ENCODE measurements at places on chromosomes 12 and 14. TPM values are rescaled to one million over a fixed set of nuclear protein-coding genes. Genes with fewer than 3 reads are reported as not detected.

Gene ADAM20
- total RNA-seq: 1.6 TPM

DNA sequence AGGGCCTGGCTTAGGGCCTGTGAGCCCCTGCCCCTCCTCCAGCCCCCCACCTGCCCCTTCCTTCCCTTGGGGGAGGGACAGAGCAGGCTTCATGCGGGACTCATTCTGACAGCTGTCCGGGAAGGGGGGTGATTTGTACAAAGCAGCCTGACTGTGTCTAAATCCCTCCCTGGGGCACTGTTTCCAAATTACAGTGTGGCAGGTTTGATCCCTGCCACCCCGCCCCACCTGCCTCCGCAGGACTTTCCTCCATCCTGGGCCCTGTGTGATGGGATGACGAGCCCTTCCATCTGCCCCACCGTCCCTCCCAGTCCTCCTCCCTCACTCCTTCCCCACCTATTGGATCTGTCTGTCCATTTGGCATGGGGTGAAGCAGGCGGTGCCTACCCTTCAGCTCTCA, 363.9 kb downstream of the BCL11B start:
- DNase-seq: no peak

Gene TPPP2
- not detected for total RNA-seq

Gene C12orf50
- total RNA-seq: not detected

Gene HSP90AA1
- total RNA-seq: 289 TPM

DNA sequence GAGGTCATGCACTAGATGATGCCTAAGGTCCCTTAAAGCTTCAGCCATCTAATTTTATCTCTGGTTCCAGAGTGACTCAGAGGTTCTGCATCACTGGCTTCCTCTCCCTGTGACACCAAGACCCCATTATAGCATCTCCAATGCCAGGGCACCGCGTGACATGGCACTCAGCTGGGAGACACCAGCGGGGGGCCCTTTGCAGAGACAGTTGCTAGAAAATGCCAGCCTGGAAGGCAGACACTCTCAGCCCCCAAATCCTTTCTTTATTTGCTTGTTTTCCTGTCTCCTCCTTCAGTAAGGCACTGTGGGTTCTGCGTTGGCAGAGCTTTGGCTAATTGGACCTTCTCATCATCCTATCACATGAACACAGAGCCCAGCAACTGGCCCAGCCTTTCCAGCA, 123.5 kb upstream of the VRK1 start:
- no peak for DNase-seq

- no peak for DNase-seq
Measured at GRCh38 chr14:81231540-81231939, 10.8 kb upstream of the GTF2A1 start.

Gene CLMN
- 0.82 TPM for total RNA-seq

Gene TAS2R14
- total RNA-seq: 5.3 TPM

GRCh38 chr12:60279221-60279620, 683.4 kb downstream of the SLC16A7 start:
- no peak for DNase-seq

GRCh38 chr12:96383991-96384390, 16.2 kb downstream of the CDK17 start:
- DNase-seq: no peak

GRCh38 chr12:25495331-25496097, 57.6 kb downstream of the LMNTD1 start:
- DNase-seq: no peak

Gene TTC9
- total RNA-seq: 14.7 TPM

- no peak for DNase-seq
Measured at GRCh38 chr12:77349689-77350370, 284.5 kb upstream of the E2F7 start.

DNA sequence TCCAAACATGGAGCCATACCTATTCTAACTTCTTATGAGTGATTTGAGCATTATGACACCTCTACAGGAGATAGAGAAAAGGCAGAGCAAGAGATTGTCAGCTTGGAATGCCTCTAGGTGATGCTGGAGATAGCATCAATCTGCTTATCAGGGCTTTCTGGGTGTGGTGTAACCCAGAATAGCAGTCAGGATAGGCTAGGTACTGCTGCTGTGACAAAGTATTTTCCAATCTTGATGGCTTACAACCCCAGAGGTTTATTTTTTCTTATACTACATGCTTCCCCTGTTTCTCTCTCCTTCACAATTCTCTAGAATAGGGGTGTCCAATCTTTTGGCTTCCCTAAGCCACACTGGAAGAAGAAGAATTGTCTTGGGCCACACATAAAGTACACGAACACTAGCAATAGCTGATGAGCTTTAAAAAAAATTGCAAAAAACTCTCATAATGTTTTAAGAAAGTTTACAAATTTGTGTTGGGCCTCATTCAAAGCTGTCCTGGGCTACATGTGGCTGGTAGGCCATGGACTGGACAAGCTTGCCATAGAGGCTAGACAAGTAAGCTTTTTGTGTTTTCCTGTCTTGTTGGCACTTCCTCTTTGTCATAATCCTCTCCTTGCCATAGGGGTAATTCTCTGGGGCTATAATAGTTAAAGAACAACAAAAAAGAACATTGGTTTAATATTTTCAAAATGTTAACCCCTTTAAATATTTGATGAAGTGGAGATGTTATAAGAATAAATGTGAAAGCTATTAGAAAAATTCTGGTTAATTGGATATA, 123.9 kb upstream of the PMCH start:
- DNase-seq: no peak

DNA sequence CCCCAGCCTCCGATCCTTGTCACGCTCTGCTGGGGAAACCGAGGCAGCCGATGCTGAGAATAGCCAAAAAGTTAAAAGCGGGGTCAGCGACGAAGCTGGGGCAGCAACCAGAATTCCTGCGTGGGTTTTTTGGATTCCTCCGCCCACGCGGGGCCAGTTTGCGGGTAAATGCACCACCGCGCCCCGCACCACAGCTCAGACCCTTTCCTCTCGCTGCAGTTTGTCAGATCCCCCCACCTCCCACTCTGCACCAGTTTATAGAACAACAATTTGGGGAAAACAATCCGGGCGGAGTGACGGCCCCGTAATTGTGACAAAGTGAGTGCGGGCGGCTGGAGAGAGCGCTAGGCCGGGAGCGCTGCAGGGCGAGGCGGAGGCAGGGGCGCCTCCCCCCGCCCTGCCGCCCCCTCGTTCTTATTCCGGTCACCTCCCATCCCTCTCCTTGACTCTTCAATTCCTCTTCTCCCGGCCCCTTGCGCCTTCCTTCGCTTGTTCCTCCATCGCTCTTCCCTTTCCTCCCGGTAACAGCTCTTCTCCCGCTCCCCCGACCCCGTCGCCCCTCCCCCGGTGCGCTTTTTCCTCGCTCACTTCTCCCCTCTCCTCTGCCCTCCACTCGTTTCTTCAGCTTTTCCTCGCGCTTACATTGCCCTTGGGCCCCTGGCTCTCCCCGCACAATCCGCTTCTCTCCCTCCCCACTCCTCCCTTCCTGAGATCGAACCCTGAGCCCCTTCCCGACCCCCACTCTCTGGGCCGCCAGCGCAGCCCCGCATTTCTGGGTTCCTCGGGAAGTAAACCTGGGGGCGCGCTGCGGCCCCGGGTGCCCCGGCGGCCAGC, 646 bp upstream of the DNAJC22 start:
- DNase-seq: no peak

Gene FOXM1
- total RNA-seq: 0.82 TPM

DNA sequence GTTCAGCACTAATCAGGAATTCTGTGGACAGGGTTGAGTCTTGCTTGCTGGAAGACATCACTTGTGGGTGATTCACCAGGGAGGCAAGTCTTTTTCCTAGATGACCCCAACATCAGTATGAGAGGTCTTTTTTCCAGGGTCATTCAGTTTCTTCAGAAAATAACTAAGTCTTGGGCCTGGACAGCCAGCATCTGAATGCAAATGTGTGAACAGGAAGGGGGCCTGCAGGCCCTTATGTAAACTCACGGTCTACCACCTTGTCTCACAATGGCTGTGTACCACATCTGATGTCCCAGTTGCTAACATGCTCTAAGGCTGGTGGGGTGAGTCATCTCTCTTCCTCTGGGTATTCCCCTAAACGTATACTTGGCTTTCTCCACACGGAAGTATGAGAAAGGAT, 79.2 kb downstream of the HECTD4 start:
- no peak for DNase-seq

GRCh38 chr14:38838979-38839323, 264.1 kb downstream of the SEC23A start:
- no peak for DNase-seq

DNA sequence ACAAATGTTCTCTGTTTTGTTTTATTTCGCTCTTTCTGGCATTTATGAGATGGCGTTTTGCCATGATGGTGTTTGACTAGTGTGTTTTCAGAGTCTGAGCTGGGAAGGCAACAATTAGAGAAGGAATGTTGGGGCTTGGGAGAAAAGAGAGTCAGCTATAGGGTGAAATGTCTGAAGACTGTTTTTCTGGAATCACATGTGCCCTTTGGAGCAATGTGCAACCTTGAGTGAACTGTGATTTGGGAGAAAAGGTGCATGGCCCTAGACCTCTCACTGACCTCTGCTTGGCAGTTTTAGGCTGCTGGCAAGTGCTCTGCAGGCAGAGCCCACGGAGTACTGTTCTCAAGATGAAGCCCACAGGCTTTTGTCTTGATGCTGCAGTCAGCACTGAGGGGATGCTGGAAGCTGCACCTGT, 379.9 kb upstream of the PDE3A start:
- no peak for DNase-seq

GRCh38 chr14:57822081-57822480, 43.8 kb downstream of the SLC35F4 start:
- DNase-seq: no peak

DNA sequence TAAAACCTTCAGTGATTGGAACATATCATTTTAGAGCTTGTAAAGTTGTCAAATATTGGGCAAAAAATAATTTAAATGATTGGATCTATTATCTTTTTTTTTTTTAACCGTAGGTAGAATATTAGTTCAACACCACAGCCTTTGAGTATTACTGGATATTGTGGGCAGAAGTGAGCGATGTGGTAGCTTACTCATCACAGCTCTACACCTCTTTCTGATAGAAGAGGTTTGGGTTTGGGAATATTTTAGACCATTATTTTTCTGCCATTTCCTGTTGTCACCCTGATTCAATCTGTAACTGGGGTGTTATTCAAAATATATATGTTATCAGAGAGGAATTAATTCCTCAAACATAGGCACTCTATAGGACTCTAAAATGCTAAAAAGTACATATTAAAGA, 34.8 kb upstream of the SLC38A2 start:
- DNase-seq: no peak

Gene MYH6
- total RNA-seq: not detected

- DNase-seq: no peak
Measured at GRCh38 chr12:67018105-67018504, 251.1 kb upstream of the CAND1 start.

- DNase-seq: no peak
Measured at GRCh38 chr12:108495823-108496579, 19.1 kb upstream of the FICD start.

DNA sequence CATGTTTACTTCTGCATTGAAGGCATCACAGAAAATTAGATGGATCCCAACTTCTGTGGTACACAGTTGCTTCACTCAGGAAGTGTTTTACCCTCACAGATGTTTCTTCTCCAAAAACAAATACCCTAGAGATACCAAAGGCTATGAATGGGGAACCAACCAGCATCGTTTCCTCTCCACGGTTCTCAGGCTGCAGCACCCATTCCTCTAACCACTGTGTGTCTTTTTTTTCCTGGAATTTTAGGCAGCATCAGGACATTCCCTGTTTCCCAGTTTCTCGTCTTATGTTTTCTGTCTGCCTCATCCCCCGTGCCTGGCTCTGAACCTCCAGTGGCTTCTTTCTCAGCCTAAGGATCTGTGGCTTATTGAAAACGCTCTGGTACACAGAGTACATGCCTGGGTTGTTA, 72.0 kb upstream of the TBX5 start:
- no peak for DNase-seq

- no peak for DNase-seq
Measured at GRCh38 chr12:2507814-2508213, 287.0 kb upstream of the FKBP4 start.

DNA sequence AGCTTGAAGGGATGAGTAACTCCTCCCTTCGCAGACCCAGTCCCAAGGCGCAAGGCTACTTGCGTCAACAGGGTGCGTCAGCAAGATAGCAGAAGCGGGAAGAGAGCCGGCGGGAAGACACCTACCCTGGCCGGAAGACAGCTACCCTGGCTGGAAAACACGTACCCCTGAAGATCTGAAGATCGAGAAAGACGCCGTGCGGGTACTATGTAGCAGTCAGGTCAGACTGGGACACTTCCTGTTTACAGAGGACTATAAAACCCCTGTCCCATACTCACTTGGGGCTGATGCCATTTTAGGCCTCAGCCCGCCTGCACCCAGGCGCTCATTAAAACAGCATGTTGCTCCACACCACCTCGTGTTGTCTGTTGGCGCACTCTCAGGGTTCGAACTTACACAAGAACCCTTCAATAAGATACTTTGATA, 80.9 kb downstream of the ABCD2 start:
- DNase-seq: no peak

DNA sequence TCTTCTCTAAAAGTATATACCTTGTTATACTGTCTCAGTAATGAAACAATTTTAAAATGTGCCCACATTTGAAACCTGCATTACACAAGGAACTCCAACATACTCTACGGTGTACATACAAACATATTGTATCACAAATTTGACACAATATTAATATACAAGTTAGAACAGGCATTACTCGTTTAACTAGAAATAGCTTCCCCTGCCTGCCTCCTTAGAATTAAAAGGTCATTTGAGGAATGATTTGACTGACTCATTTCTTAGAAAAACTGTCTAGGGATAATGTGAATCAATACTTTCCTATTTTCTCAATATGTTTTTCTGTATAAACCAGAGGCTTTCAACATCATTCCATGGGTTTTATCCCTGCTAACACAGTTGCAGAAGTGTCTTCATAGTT, 73.7 kb downstream of the STON2 start:
- no peak for DNase-seq

Gene GPR137C
- 25.3 TPM for total RNA-seq

DNA sequence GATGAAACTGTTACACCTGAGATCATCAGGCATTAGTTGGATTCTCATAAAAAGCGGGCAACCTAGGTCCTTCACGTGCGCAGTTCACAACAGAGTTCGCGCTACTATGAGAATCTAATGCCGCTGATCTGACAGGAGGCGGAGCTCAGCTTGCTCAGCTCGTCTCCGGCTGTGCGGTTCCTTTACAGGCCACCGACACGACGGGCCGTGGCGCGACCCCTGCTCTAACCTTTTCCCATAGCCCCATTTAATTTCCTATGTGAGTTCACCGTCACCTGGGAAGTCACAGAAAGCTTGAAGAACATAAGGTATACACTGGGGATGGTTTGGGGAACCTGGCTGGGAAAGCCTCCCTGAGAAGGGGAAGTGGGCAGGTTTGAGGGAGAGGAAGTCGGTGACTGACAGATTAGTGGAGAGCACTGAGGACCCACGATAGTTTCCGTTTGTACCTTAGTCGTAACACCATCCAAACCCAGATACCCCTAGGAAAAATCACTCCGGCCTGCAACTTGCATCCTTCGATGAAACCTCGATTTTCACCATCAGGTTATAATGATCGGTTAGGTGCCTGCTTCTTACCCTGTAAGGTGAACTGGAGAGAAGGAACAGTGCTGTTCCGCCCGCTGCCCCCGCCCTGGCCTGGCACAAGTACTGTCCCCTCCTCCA, 2.8 kb upstream of the AAAS start:
- DNase-seq: no peak

GRCh38 chr12:116687888-116688287, 50.0 kb downstream of the SPRING1 start:
- no peak for DNase-seq

- no peak for DNase-seq
Measured at GRCh38 chr12:45289245-45290215, 73.6 kb downstream of the ANO6 start.

Gene SSTR1
- 8.2 TPM for total RNA-seq
